NCI-H2029 (cell line): ENCODE measurements at places on chromosomes 16 and 17.

DNA sequence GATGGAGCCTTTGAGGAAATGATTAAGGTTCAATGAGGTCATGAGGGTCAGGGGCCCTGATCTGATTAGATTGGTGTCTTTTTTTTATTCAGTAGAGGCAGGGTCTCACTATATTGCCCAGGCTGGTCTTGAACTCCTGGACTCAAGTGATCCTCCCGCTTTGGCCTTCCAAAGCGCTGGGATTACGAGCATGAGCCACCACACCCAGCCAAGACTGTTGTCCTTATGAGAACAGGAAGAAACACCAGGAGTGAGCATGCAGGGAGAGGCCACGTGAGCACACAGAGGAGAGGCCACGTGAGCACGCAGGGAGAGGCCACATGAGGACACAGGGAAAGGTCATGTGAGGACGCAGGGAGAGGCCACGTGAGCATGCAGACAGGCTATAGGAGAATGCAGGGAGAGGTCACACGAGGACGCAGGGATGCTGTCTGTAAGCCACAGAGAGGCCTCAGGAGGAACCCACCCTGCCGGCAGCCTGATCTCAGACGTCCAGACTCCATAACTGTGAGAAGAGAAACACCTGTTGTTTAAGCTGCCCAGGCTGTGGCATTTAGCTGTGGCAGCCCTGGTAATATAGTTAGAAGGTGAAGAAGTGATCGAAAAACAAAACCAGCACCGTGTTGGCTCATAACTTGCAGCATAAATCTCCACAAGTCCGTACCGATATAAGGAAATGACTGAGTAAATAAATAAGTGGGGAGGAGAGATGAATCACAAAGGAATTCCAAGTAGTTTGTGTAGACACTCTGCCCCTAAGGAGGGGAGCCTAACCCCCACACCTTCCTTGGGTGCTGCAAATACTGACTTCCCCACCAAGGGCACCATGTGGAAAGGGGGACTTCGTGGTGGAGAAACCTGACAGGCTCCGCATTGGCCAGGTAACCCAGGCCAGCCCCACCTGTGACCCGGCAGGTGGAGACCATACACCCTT, 14.6 kb upstream of the CSNK1D start:
- DNase-seq: peak; percentile 99

DNA sequence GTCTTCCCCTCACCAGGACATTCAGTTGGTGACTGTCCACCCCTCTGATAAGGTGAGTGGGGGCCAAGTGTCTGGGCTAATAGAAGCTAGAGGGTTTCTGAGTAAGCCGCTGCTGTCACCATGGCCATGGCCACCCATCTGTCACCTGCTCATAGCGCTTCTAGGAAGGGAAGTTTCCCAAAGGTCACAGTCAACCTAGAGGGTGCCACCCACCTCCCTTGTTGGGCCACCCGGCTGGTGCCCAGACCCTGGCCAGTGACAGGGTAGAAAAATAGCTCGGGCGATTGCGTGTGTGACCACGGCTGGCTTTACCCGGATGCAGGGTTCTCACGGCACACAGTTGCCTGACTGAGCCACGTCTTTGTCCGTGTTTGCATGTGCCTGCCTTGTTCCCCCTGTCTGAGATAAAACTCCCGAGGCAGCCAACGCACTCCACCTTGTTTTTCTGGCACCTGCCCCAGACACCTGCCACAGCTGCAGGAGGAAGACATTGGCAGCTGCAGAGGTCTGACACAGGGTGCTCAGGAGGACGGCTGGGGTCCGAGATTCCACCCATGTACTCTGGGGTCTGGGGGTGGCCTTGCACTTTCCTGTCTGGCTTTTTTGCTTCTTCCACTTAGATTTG, 809 bp downstream of the PIRT start:
- peak; percentile 42 for DNase-seq

DNA sequence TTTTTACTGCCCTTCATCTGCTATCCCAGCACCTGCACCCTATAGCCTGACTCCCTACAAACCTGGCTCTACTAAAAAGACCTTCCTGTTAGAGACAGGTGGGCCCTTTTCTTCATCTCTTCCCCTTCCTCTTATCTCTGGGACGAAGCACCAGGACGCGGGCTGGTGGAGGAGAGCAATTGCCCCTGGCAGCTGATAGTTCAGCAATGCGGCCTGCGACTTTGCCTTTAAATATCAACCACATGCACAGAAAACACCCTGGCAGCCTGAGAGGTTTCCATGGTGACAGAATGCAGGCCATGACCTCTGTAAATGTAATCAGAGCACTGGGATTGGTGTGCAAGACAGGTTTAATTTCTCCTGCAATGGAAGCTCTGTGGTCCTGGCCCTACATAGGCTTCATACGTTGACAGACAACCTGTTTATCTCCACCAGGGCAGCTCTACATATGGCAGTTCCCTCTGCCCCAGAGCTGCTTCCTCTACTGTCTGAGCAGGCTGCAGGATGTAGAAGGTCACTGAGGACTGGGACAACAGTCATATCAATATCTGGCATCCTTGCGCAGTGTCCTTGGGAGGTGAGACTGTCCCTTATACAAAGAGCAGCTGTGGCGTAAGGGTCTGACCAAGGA, 10.0 kb upstream of the SKAP1 start:
- no peak for DNase-seq

GRCh38 chr17:8327303-8327649, 12.4 kb upstream of the ODF4 start:
- no peak for DNase-seq

- DNase-seq: no peak
Measured at GRCh38 chr17:18038149-18038850, 668 bp downstream of the ATPAF2 start.

- DNase-seq: peak; percentile 58
Measured at GRCh38 chr16:3950343-3951193, 70.1 kb upstream of the CREBBP start.

- no peak for DNase-seq
Measured at GRCh38 chr16:53071748-53072301, 17.0 kb downstream of the CHD9 start.

- no peak for DNase-seq
Measured at GRCh38 chr17:76683921-76684745, 26.6 kb downstream of the MXRA7 start.

- DNase-seq: no peak
Measured at GRCh38 chr16:83315271-83315670, 492.5 kb upstream of the HSBP1 start.

- DNase-seq: no peak
Measured at GRCh38 chr17:64213995-64214811, 48.9 kb downstream of the TEX2 start.

DNA sequence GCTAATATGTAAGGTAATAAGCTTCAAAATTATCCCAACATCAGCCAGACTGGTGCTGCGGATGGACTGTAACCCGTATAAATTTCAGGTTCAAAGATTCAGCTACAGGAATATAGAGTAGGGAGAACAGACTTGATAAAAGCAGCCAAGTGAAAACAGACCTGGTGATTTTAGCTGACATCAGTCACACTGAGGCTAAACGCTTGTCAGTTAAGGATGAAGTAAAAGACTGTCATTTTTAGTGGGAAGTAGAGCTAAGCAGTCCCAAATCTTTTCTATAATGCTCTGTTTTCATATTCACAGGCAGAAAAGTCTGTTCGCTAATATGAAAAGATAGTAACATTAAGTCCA, 35.4 kb downstream of the CMTM4 start:
- DNase-seq: no peak

DNA sequence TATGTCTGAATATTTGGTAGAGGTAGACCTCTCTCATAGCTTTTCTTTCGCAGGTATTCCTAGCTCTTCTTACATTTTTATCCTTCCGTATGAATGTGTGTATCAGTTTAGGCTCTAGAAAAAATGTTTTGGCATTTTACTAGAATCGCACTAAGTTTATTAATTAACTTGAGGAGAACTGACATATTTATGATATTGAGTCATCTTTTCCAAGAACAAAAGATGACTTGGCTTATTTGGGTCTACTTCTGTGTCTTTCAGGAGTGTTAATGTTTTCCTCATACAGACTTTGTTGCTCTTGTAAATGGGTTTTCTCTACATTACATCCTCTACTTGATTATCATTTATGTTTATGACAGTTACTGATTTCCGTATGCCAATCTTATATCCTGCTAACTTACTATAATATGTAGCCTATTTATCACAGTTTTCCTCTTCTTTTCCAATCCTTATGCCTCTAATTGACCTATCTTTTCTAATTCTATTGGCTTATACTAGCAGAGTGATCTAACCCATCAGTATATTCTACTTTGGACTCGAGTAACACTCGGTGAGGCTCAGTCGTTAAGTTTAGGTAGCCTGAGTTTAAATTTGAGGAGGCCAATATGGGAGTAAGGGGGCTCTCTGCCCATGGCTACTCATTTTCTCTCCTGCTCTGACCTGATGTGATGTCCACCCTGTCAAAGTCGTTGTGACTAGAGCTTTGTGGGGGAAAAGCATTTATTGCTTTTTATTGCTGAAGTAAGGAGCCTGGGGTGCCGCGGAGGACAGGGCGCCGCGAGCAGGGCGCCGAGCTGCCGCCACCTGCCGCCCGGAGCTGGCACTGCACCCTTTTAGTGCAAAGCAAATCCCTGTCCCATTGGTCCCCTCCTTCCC, 20.0 kb downstream of the ST6GALNAC1 start:
- DNase-seq: peak; percentile 18

- no peak for DNase-seq
Measured at GRCh38 chr17:67633751-67634211, 84.0 kb upstream of the NOL11 start.

DNA sequence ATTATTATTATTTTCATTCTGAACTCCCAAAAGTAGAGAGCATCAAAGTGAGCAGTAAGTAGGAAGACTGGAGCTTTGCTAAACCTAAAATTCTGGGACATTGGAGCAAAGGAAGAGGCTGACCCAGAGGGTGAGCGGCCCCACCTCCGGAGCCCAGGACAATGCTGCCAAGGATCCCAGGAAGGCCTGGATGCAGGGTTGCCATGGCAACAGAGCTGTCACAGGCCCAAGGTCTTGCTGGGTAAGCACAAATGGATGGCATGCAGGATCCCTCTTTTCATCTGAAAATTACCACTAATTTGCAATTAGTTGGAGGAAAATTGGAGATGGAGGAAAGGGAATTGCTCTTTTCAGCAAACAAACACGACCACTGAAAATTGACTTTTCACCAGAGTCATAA, 457.9 kb upstream of the CDH5 start:
- DNase-seq: no peak

GRCh38 chr17:60832151-60832585, 154.5 kb downstream of the BCAS3 start:
- no peak for DNase-seq

DNA sequence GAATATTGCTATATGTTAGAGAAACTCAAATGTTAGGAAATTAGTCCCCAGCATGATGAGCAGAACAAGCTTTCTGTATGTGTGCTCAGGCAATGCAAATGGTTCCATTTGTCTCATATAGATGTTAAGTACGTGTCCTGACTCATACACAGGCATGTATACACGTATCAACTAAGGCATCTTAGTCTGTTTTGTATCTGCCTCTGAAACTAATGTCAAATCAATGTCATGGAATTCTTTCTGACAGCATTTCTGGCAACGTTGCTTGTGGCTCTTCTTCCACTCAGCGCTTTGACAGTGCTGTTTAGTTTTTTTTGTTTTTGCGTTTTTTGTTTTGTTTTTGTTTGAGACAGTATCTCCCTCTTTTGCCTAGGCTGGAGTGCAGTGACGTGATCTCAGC, 111.9 kb downstream of the CNTNAP4 start:
- no peak for DNase-seq

DNA sequence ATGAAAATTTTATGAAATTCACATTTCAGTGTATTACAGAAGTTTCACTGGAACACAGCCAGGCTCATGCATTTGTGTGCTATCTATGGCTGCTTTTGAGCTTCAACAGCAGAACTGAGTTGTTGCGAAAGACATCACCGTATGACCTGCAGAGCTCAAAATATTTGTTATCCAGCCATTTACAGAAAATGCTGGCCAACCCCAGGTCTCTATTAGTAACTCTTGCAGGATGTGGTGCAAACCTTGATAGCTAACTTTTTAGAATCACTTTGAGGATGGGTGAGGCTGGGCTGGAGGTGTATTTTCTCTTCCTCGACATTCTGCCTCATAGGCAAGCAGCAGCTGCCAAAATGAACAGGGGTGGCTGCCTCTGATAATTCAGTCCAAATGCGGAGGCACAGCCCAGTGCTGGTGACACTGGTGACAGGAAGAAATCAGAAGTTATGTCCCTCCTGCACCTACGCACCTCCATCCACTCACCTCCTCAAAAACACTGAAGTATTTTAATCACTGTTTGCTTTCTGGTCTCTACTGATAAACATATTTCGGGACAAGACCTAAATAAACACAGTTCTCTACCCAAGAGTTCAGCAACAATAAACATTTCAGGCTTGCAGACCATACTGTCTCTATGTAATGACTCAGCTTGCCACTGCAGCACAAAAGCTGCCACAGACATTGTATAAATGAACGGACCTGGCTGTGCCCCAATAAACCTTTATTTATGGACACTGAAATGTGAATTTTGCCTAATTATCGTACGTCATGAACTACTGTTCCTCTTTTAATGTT, 28.5 kb downstream of the ARHGAP17 start:
- peak; percentile 9 for DNase-seq

DNA sequence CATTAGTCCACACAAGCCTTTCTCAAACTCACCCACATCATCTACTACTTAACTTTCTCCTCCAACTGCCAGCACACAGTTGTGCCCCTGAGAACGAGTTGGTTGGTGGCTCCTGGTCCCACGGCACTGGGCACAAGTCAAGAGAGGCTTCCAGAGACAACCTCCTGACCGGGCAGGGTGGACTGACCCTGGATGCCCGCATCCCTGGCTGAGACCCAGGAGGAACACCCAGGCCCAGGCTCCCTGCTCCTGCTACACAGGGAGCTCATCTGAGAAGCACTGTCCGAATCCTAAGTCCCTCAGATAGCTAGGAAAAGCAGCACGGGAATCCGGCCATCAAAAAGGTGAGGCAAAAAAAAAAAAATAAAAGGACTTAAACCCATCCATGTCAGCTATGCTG, 29.0 kb downstream of the WDR45B start:
- no peak for DNase-seq

- no peak for DNase-seq
Measured at GRCh38 chr17:8577868-8578267, 52.7 kb downstream of the MYH10 start.

DNA sequence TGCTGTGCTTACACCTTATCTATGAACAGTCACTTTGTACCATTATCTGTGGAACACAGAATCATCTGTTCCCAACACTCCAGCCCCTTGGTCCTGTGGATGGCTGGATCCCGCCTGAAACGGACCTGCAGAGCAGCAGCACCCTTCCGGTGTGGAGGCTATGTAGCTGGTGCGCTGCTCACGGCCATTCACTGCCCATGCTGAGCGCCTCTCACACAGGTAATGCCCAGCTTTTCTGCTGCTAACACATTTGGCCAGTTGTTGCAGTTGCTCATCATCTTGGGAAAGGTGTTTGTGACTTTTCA, 11.4 kb upstream of the PLK1 start:
- DNase-seq: no peak

DNA sequence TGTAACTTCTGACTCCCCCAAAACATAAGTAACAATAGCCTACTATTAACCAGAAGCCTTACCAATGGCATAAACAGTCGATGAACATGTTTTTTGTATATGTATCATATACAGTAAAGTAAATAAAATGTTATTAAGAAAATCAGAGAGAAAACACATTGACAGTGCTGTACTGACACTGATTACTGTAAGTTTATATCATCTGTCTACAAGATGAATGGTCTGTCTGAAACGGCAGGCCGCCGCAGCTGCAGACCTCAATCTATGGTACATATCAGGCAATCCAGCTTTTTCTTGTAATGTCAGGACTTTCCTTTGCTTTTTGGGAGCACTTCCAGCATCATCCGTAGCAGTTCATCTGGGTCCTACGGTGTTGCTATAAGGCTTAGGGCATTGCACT, 44.2 kb upstream of the RPH3AL start:
- DNase-seq: no peak

GRCh38 chr17:52025236-52025635, 133.3 kb downstream of the CA10 start:
- no peak for DNase-seq
